ENCODE measurements at places on chromosomes 6 and 20.

DNA sequence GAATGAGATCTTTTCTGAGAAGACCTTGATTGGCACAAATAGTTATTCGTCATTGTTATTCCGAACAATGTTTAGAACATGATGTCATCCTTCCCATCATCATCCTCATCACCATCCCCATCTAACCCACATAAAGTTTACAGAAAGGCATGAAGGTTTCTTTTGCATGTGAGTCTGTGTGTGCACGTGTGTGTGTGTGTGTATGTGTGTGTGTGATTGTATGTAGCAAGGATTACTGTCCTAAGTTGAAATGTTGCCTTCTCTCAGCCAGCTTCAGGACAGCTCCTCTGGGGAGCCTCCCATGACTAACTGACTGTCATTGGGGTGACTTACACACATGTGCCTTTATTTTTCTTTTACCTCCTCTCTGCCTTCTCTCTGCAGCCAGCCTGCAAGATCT is 113.5 kb downstream of the SLC22A3 start:
- no peak for DNase-seq

GRCh38 chr6:48959251-48960060 is 503.6 kb downstream of the MMUT start:
- no peak for DNase-seq

GRCh38 chr20:10715035-10715434 is 41.2 kb upstream of the JAG1 start:
- no peak for DNase-seq

GRCh38 chr20:19849341-19850197 is 91.5 kb downstream of the RIN2 start:
- DNase-seq = no peak

DNA sequence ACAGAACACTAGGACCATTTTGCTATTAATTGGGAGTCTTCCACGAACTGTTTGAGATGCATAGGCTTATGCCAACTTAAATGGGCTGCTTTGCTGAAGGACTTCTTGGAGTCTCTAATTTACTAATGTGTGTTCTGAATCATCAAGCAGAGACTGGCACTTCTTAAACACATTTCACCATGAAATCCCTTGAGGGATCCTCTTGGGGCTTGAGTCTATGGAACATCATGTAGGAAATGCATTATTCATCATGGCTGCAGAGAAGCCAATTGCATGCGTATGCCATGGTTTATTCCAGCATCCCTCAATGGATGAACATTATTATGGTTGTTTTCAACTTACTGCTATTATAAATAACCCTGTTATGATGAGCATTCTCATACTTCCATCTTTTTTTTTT is 73.4 kb downstream of the FGD2 start:
- no peak for DNase-seq

DNA sequence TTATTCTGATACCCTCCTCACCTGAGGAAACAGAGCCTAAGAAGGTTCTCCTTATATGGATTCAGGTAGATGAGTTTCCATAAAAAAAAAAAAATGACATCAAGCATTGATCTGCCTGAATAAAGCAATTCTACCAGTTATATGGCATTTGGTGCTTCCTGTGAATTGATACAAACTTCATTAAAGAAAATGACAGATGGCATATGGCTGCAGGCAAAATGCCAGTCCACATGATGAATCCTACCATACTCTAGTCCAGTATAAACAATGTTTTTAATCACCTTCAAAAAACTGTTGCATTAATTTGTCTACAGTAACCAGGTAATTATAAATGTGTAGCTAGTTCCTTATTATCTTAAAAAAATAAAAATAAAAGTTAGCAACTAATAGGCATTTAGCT is 559.2 kb upstream of the FLRT3 start:
- no peak for DNase-seq

DNA sequence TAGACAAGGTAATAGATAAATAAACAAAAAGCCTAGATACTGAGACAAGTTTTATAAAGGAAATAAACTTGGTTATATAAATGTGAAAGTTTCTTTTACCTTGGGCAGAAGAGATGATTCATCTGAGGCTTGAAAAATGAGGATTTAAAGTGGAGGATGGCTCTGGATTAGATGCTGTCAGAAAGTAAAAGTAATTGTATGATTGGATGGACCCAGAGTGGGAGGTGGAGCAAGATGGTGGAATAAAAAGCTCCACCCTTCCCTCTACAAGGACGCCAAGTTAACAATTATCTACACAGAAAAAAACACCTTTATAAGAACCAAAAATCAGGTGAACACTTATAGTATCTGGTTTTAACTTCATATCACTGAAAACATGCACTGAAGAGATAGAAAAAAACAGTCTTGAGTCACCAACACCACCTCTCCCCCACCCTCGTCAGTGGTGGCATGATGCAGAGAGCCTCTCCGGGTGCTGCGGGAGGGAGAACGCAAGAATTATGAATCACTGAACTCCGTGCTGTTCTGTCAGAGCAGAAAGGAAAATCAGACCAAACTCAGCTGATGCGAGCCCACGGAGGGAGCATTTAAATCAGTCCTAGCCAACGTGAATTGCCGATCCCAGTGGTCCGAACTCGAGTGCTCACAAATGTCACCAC is 84.7 kb upstream of the GJE1 start:
- DNase-seq = no peak

GRCh38 chr20:53445321-53445731 is 148.3 kb downstream of the ZNF217 start:
- no peak for DNase-seq

- DNase-seq = no peak
Observed at GRCh38 chr6:159854959-159855358, 35.8 kb upstream of the MAS1 start.

DNA sequence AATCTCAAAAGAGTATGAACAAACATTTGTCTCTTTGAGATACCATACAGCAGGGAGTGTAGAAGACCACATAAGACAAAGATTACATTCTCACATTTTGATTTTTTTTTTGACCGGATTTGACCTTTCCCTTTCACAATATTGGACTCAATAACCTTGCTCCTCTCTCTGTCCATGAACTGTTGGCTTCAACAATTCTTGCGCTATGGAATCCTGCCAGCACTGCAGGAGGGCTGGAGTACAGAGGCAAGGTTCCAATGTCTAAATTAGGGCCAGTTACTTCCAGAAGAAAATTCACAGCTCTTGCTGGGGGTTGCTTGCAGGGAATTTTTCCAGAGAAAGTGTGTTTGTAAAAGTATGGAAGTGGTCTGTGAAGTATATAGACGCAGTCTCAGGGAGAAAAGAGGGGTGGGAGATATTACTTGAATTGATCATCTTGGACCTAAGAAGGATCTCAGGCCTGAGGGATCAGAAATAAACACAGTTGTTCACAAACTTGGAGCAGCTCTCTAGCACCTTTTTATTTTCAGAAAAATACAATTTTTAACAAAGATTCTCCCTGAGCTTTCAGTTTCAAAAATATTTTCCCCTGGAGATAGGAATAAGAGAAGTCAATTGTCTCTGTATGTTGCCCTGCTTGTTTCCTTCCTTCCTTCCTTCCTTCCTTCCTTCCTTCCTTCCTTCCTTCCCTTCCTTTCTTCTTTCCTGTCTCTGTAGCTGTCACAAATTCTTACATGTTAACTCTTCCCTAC is 765.9 kb downstream of the BCKDHB start:
- peak; percentile 55 for DNase-seq

DNA sequence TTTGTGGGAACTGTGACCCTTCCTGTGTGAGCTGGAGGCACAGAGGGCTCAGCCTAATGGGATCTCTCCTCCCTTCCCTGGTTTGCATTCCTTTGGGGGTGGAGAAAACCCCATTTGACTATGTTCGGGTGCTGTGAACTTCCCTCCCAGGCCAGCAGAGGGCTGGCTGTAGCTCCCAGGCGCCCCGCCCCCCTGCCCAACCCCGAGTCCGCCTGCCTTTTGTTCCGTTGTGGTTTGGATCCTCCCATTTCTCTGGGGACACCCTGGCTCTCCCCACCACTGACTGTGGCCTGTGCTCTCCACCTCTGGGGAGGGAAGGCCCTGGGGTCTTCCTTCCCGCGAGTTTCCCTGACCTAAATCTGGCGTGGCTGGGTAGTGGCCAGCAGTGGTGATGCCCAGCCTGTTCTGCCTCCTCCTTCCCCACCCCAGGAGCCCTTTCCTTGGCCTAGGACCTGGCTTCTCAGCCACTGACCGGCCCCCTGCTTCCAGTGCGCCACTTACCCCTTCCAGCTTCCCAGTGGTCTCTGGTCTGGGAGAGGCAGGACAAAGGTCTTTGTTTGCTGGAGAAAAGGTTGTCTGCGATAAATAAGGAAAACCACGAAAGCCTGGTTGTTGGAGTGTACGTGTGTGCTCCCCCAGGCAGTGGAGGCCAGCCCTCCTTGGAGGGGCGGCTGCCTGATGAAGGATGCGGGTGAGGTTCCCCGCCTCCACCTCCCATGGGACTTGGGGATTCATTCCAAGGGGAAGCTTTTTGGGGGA is 4.9 kb downstream of the VEGFA start:
- peak; percentile 78 for DNase-seq

GRCh38 chr20:30910937-30911725 is 346.3 kb upstream of the DEFB115 start:
- DNase-seq = no peak

DNA sequence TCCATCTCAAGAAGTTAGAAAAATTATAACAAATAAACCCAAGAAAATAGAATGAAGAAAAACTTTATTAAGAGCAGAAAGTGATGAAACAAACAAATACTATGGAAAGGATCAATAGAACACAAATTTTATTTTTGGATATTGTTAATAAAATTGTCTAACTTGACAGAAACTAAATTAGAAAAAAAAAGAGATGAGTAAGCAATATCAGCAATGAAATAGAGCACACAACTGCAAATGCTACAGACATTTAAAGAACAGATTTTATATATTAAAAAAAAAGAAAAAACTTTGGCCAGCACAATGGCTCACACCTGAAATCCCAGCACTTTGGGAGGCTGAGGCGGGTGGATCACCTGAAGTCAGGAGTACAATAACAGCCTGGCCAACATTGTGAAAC is 628.0 kb downstream of the EPHA7 start:
- no peak for DNase-seq

DNA sequence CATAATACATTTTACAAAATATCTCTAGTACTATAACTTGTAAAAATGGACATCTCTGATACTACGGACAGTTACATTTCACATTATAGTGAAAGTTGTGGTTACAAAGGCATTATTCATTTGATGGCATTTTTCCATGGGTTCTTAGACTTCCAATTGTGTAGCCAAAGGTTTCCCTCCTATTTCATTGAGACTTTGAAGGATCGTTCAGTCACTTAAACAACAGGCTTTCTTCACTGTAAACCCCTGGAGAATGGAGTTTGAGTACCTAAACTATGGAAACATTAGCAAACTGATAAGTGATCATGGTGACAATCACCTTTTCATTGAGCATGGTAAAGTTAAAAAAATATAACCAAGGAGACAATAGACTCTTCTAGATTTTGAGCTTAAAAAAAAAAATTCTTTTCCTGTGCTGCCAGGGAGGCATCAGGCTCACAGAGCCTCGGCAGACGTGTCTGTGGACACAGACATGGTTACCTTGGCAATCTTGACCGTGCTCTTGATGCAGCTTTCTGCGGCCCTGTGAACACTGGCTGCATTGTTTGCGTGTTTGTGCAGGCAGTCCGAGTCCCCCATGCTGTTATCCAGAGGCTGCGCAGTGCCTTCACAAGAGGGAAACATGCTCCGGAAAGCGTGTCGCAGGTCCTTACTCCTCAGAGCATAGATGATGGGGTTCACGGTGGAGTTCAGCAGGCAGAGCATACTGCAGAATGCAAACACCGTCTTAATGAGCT is 22.6 kb downstream of the CNR1 start:
- DNase-seq = no peak

Data from tibial artery (tissue), 4 donors.